Breast epithelium (tissue), 4 donors: ENCODE measurements at places on chromosomes 4 and X. TPM values are rescaled to one million over a fixed set of nuclear protein-coding genes. Genes with fewer than 3 reads are reported as not detected.

APLN gene
- total RNA-seq: 5.9 TPM

MAGEA1 gene
- not detected for total RNA-seq

DNAAF6 gene
- total RNA-seq: not detected

GJB1 gene
- total RNA-seq: not detected

AR gene
- 29.1 TPM for total RNA-seq

YY2 gene
- total RNA-seq: 3.6 TPM

TLL1 gene
- 4.0 TPM for total RNA-seq

RBM10 gene
- 31.0 TPM for total RNA-seq

MAGEA2B gene
- not detected for total RNA-seq

SULT1B1 gene
- total RNA-seq: 1.6 TPM

TMEM156 gene
- total RNA-seq: 1.0 TPM

EGF gene
- total RNA-seq: 15.5 TPM

STOX2 gene
- total RNA-seq: 7.9 TPM

ALB gene
- not detected for total RNA-seq

- DNase-seq: no peak
Measured at GRCh38 chr4:37644962-37645361, 41.2 kb downstream of the RELL1 start.

GRCh38 chr4:65918212-65918611, 247.9 kb upstream of the EPHA5 start:
- DNase-seq: no peak

- no peak for DNase-seq
Measured at GRCh38 chr4:109943745-109944144, 31.1 kb downstream of the EGF start.

DNA sequence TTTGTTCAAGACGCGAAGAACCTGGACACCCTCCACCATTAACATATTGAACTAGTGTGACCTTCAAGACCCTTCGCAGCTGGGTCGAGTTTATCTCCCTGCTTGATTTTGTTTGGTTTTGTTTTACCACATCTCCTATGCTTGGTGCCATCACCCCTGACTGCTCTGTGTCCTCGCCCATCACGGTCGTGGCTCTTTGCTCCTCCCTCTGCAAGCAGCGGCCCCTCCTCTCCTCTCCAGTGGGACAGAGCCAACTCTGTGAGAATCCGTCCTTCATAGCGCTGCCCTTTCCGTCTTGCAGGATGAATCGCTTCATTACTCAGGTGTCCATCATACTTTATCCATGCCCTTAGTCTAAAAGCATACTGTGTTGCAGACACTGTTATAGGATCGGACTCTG, 9.1 kb upstream of the FAM149A start:
- DNase-seq: no peak

GRCh38 chrX:114635986-114636385, 52.1 kb downstream of the HTR2C start:
- no peak for DNase-seq
